Dorsolateral prefrontal cortex (tissue), 122 donors: ENCODE measurements at places on chromosomes 3 and 15.
A peak's percentile ranks its signal among the peaks of the same experiment; 100 is the strongest.

DNA sequence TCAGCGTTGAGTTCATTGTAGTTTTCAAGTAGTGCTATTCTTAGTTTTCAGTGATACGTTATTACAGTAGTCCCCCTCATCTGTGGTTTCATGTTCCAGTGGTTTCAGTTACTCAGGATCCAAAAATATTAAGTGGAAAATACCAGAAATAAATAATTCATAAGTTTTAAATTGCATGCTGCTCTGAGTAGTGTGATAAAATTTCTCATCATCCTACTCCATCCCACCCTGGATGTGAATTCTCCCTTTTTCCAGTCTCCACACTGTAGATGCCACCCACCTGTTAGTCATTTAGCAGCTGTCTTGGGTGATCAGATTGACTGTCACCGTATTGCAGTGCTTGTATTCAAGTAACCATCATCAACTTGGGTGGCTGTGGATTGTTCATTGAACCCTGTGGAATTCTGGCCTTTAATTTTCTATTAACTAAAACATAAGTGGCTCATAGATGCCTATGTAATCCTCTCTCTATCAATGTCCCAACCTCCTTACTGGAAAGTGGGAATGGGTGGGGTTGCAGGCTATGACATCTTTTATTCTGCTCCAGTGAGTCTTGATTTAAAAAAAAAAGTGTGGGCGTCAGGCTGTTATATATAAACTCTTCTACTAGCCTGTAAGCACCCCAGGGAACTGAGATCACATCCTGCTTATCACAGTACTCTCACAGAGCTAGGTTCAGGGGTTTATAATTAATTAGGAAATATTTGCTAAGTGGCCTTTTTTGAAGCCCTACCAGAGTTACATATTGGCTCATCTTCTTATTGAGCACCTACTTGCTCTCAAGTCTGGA is 97.5 kb downstream of the CFAP20DC start:
- no peak for DNase-seq

GRCh38 chr3:152030320-152030719 is 156.9 kb downstream of the SUCNR1 start:
- no peak for DNase-seq

- DNase-seq, result peak; percentile 63
Measured at GRCh38 chr3:140023616-140024530, 88.9 kb downstream of the CLSTN2 start.

GRCh38 chr3:177976241-177976640 is 560.0 kb upstream of the KCNMB2 start:
- no peak for DNase-seq

- no peak for DNase-seq
Measured at GRCh38 chr3:9876991-9877390, 3.1 kb downstream of the CIDEC start.

- no peak for DNase-seq
Measured at GRCh38 chr15:44489464-44489863, 47.5 kb upstream of the EIF3J start.

DNA sequence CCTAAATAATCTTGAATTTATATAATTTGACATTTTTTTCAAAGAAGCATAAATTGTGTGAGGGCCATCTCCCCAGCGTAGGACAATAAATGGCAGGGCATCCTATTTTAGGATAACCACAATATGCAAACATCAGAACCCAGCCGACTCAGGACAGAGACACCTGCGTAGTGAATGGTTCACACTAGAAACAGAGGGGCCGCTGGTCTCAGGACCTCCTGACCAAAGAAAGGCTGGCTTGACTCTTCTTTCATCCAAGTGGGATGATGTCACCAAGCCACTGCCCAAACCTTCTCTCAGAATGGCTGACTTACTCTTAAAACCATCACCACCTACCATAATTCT is 162.1 kb downstream of the FOXP1 start:
- DNase-seq, result no peak
